Epithelial cell of alveolus of lung (primary cell): ENCODE measurements at places on chromosomes 3 and 15. TPM values are rescaled to one million over a fixed set of nuclear protein-coding genes. Genes with fewer than 3 reads are reported as not detected.

The ITIH1 gene
- not detected in 2 replicates for total RNA-seq

The PDCD7 gene
- 27.1 and 27.9 TPM in 2 replicates for total RNA-seq

The SERPINI1 gene
- total RNA-seq: 0.56 and 1.6 TPM in 2 replicates

The TIPIN gene
- 3.5 and 8.9 TPM in 2 replicates for total RNA-seq

The VIPR1 gene
- 0.13 and 1.2 TPM in 2 replicates for total RNA-seq

The GP9 gene
- total RNA-seq: not detected in 2 replicates

The C3orf38 gene
- total RNA-seq: 13.4 and 19.5 TPM in 2 replicates

The KLF15 gene
- 2.1 and 9.5 TPM in 2 replicates for total RNA-seq

The MESP1 gene
- 0.56 TPM in 1 of 2 replicates, not detected in the other for total RNA-seq

The CCR3 gene
- total RNA-seq: not detected in 2 replicates

The IMPG2 gene
- total RNA-seq: under 0.01 and 0.24 TPM in 2 replicates

The GRM2 gene
- 0.24 TPM in 1 of 2 replicates, not detected in the other for total RNA-seq

The TMEM212 gene
- total RNA-seq: not detected in 2 replicates

The TMC3 gene
- not detected in 2 replicates for total RNA-seq

The PARP16 gene
- 4.4 and 8.5 TPM in 2 replicates for total RNA-seq

The HMCES gene
- 22.8 and 23.3 TPM in 2 replicates for total RNA-seq

The ESYT3 gene
- total RNA-seq: under 0.01 TPM in 1 of 2 replicates, not detected in the other

The SCAMP5 gene
- 1.4 and 5.0 TPM in 2 replicates for total RNA-seq

The GOLGB1 gene
- 19.8 and 38.4 TPM in 2 replicates for total RNA-seq

The NLGN1 gene
- total RNA-seq: 1.4 and 2.5 TPM in 2 replicates

The GPR149 gene
- not detected in 2 replicates for total RNA-seq

The CELF6 gene
- 0.72 TPM in 1 of 2 replicates, not detected in the other for total RNA-seq

The IL12A gene
- 4.4 and 6.9 TPM in 2 replicates for total RNA-seq

The C3orf22 gene
- total RNA-seq: not detected in 2 replicates

The GNB4 gene
- 47.5 and 50.4 TPM in 2 replicates for total RNA-seq
